ENCODE measurements at places on chromosomes 2 and 18.
A peak's percentile ranks its signal among the peaks of the same experiment; 100 is the strongest.

- DNase-seq: no peak
Observed at GRCh38 chr2:206573793-206574192, 68.5 kb upstream of the FAM237A start.

DNA sequence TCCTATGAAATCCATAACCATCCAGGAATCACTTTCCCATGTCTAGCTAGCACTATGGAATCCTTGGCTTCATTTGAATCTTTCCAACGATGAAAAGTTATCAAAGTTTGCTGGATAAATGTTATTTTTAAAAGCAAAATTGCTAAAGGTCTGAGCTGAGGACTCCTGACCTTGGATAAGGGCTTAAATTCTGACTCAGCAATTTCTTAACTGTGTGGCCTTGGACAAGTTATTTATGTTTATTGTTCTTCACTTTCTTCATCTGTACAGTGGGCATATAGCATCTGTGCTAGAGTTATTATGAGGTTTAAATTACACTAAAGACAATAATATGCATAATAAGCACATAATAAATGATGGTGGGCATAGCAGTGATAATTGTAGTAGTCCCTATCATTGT lies 227.5 kb downstream of the KCNS3 start:
- no peak for DNase-seq

DNA sequence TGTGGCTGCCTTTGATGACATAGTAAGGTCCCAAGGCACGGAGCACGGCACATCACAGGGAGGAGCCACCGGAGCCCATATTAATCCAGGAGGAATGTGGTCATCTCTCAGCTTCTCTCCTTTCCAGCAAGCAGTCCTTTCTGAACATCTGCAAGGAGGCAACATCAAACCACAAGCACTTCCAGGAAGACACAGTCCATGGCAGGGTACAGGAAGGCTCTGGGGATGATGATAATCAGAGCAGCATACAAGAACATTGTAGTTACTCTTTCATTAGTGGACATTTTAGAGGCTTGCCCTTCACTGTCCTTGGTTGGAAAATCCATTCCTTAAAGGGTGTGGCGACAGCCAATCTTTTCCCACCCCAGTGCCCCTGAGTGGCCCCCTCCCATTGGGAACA lies 31.1 kb downstream of the YPEL5 start:
- DNase-seq: no peak

- DNase-seq: no peak
Observed at GRCh38 chr2:6750411-6751158, 115.1 kb downstream of the CMPK2 start.

DNA sequence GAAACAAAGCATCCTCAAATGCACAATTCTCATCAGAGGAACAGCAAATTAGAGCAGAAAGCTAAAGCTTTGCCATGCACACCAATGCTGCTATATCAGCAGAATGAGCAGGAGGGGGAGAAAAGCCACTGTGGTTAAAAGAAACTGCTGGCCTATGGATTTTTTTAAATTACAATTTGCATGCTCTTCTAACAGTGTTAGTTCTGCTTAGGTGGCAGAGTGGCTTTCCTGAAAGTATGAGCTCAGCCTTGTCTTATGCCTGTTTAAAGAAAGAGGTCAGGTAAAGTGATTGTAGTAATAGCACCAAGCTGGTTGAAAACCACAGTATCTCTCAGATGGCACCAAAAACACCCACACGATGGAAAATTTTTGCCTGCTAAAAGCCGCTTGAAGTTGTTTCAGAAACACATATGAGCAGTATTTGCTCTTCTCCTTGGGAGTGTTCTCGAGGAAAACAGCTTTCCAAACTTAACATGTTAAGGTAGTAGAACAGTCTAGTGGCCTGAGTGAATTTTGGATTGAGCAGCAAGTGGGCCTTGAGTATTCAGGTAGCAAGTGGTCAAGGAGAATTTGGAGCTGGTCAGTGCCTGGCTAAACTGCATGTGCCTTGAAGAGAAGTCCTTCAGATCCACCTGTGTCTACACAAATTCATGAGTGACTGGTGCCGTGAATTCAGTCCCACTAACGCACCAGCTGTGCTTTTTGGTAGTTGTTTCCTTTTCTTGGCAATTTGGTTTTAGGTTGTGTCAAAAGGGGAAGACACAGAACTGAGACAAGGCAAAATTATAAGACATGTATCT lies 19.6 kb upstream of the NDUFV2 start:
- DNase-seq: no peak

- DNase-seq: no peak
Observed at GRCh38 chr2:107717661-107718060, 109.0 kb upstream of the RGPD4 start.

GRCh38 chr2:62569907-62570841 lies 64.2 kb upstream of the TMEM17 start:
- DNase-seq: no peak

GRCh38 chr2:239184179-239184578 lies 216.6 kb downstream of the HDAC4 start:
- no peak for DNase-seq

- no peak for DNase-seq
Observed at GRCh38 chr2:37544591-37545031, 126.8 kb downstream of the CDC42EP3 start.

GRCh38 chr2:148512501-148512900 lies 132.1 kb upstream of the EPC2 start:
- DNase-seq: no peak

DNA sequence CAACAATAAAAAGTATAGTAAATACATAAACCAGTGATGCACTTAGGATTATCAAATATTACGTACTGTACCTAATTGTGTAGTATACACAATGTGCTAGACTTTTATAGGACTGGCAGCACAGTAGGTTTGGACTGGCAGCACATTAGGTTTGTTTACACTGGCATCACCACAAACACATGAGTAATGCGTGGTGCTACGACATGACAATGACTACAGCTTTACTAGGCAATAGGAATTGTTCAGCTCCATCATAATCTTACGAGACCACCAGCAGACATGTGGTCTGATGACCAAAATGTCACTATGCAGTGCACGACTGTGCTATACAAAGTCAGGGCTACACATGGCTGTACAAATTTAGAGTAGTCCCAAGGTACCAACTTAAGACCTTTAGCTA lies 2.3 kb downstream of the MBOAT2 start:
- no peak for DNase-seq

DNA sequence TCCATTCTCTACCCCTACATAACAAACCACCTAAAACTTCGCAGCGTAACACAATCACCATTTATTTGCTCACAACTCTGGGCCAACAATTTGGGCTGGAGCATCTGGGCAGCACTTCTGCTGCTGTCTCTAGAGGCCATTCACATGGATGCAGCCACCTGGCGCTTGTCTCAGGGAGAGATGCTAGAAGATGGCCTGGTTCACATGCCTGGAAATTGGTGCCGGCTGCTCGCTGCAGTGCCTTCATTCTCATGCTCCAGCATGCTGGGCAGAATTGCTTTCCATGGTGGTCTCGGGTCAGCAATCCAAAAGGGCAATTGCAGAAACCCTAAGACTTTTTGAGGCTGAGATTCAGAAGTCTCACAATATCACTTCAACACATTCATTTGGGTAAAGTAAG lies 157.4 kb downstream of the SUCLG1 start:
- no peak for DNase-seq

- peak; percentile 10 for DNase-seq
Observed at GRCh38 chr2:9423922-9424272, 443 bp downstream of the CPSF3 start.

DNA sequence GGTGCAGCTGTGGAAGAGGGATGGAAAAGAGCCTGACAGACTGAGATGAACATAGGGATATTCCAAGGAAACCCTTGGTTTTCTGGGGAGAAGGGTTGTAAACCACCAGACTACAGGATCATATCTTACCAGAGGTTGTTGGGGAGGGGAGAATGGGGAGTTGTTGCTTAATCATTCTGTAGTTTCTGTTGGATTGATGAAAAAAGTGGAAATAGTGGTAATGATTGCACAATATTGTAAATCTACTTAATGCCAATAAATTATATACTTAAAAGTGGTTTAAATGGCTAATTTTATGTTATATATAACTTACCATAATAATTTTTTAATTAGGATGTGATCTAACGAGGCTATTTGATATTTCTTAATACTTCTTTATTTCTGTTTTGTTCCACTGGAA lies 800.9 kb downstream of the BCL11A start:
- DNase-seq: no peak

DNA sequence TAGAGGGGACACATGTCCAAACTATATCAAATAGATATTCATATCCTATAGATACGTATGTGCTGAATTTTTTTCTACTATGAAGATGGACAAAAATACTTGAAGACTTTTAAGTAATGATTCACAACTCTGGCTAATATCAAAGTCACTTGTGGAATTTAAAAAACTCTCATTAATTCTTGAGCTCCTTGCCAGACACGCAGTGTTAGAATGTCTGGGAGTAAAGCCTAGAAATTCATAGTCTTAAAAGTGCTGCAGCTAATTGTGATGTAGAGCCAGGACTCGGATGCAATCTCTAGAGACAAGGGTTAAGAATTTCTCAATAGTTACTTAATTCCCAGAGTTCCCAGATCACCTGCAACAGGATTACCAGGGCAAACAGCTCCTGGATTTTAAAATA lies 107.4 kb downstream of the ARL6IP6 start:
- no peak for DNase-seq

DNA sequence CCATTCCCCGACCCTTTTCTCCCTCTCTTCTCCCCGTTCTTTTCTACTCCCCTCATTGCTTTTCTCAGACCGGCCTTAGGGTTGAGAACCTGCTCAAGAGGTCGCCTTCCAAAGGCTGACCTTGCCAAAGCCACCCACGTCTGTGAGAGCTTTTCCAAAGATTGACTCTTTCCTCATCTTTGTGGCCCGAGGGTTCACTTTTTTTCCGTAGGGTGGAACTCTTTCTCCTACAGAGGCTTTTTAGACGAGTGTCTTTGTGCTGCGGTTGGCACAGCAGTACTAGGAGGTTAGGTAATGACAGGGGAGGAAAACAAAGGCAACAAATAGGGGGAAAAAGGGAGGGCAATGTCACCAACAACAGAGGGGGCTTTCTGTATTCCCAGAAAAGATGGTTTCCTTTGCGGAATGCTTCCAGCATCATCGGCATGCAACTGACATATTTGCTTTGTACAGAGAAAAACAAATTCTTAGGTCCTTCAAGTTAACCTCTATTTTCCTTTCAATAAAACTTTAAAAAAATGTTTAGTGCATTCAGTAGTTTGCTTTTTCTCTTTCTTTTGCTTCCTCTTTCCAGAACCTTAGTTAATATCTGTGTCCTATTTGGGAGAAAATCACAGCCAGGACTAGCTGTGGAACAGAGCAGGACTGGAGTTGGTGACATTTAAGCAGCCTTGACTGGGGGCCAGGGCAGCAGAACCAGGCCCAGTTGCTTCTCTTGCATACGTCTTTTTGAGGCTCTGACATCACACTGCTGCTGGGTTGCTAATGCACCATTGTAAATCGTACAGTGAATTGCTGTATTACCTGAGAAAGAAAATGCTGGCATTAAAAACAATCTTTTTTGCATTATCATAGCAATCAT lies 188.1 kb upstream of the FANCL start:
- no peak for DNase-seq

DNA sequence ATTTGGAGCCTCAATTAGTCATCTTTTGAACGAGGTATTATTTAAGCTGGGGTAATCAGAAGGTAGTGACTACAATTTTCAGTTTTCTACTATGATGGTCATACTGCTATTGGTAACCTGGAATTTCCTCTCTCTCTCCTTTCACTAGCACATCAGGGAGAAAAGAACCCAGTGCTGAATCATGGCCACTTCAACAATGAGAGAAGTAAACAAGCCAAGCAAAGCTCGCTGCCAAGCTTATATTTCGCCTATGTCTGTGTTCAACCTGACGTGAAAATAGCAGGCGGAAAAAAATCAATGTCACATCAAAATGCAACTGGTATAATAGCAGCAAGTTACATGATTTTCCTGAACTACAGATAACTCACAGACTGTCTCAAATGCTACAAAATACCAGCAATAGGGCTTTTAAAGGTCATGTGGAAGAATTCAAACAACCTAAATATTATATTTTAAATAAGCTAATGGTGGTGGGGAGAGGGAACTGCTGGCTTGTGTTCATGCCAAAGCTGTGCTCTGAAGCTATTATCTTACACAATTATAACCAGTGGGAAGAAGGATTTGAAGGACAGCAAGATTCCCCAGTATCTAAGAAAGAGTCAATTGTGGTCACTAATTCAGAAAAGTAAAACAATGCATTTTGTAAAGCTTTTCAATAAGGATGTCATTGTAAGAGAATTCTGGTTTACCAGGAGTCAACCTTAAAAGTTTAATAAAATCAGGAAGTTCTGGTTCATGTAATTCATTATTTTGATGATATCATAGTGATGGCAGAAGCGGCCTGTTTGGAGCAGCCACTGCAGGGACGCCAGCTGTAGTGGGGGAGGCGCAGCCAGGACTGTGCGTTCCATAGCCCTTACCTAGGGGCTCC lies 38.0 kb downstream of the RNF152 start:
- DNase-seq: no peak

GRCh38 chr2:25595393-25595792 lies 78.0 kb downstream of the DTNB start:
- DNase-seq: no peak

DNA sequence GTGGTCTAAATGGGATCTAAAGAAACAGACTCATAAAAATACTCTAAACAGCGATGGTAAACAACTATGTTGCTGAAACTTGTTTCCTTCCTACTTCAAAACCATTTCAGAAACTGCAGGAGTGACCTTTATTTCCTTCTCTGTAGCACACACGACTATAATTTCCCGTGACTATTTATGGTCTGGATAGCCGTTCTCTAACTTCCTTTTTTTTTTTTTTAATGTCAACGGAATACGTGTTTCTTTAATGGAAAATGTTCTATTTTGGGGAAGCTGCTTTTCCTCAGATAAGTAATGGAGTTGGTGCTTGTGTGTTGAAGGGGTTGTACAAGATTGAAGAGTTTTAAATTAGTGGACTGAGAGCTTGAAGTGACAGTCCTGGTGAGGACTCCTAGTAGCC lies 224.1 kb downstream of the PHLPP1 start:
- no peak for DNase-seq

DNA sequence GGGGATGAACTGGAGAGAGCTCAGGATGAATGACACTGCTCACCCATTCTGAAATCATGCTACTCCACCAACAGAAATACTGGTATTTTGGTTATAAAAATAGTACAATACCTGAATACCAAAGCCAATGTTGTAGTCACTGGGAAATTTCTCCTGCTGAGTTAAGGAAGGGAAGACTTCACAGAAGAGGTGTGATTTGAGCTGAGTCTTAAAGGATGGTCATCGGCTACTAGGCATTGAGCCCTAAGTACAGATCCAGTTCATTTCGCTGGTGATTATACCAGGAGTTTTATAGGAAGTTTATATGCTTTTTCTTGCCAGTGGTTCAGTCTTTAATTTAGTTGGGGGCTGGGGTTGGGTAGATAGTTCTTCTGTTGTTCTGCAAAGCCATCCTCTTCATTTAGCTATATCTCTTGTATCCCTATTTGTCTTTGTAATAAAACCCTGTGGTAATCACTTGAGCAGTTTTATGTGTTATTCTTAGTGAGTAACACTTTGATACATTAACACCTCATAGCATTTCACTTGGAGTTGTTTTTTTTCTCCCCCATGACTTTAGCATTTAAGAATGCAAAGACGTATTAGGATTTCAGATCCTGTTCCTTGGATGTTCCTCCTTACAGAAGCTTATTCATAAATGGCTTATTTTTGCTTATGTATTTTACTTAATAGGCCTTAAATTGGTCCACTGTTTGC lies 239.9 kb upstream of the FOSL2 start:
- DNase-seq: no peak

GRCh38 chr2:50720697-50721315 lies 311.1 kb downstream of the NRXN1 start:
- no peak for DNase-seq
